Cardiac muscle cell (in vitro differentiated cells and primary cell): ENCODE measurements at places on chromosomes 16 and 17.

DNA sequence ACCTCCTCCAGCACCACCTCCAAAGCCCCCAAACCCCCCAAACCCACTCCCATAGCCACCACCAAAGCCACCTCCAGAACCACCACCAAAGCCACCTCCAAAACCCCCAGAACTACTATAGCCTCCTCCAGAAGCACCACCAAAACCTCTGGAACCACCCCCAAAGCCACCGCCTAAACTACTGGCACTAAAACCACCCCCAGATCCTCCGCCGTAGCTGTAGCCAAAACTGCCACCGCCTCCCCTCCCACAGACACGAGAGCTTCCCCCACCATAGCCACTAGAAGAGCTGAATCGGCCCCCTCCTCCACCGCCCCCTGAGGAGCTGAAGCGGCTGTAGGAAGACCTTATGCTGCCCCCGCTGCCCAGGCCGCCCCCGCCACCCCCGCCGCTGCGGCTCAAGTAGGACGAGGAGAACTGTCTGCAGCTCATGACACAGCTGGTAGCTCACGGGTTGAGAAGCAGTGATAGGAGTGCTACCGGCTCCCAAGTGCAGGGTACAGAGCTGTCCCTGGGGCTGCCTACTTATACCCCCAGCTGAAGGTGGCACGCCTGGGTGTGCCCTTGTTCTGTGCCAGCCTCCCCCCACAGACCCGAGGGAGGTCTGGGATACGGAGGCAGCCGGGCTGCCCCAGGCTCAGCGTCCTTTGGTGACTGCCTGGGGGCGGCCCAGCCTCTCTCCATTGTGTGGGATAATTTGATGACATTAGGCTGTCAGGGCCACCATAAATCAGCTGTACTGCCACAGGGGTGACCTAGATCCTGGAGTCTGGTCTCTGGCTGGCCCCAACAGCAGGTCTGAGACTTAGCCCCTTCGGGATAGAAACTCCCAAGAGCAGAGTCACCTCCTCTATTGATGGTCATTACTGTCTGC lies at the start of gene KRT9:
Gene KRT9, minus strand, starts transcription at position 499 of the 874 bp plus-strand sequence. Its CDS starts 67 bp downstream, at position 432.
- no peak for DNase-seq

GRCh38 chr16:3618769-3619141 lies 7.3 kb upstream of the SLX4 start:
- no peak for DNase-seq

DNA sequence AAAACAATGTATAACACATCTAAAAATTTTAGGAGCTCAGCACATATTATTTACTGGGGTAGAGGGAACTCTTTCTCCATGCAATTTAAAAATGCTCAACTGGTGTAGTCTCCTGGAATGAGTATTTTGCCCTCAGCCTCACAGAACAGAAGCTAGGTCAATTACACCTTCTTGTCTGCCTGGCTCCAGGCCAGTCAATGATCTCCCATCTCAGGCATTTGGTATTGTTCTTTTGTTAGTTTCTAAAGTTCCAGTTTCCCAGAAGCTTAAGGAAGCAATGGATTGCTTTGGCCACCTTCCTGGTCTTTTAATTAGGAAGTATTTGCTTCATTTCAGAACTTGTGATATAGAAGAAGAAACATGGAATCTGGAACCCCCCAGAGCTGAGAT lies 360.3 kb upstream of the ASIC2 start:
- DNase-seq: no peak

DNA sequence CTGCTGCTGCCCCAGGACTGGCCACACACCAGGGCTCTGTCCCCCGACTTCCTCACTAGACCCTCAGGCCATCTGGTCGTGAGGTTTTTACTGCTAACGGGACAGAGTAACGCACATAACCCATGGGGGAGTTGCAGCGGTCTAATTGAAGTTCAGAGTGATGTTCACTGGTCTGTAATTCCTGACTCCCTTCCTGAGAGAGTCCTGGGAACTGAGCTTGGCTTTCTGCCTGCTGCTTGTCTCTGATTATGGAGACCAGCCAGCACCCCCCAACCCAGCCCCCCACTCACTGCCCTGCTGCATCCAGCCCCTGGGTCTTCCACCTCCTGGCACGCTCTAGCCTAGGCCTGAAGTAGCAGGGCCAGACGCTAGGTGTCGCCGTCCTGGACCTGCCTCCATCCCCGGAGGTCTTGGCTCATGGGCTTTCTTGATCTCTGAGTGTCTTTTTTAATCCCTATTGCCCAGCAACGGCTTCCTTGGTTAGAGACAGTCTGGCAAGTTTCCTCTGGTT lies 192.9 kb downstream of the CCDC182 start:
- peak; percentile 77 for DNase-seq

DNA sequence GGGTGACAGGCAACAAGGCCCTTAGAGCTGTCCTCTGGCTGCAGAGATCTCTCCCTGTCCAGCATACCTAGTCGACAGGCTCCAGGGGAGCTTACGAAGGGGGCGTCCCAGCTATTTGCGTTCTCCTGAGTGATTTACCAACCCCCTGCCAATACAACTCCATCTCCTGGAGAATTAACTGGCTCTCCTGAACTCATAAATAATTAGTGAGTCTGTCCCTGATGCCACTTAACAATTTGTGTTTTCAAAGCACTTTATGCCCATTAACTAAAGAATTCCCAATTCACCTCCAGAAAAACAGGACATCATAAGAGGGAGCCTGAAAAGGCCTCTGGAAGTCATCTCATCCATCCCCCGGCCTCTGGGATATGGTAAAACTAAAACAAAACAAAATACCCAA lies 26.7 kb downstream of the SDK2 start:
- no peak for DNase-seq

DNA sequence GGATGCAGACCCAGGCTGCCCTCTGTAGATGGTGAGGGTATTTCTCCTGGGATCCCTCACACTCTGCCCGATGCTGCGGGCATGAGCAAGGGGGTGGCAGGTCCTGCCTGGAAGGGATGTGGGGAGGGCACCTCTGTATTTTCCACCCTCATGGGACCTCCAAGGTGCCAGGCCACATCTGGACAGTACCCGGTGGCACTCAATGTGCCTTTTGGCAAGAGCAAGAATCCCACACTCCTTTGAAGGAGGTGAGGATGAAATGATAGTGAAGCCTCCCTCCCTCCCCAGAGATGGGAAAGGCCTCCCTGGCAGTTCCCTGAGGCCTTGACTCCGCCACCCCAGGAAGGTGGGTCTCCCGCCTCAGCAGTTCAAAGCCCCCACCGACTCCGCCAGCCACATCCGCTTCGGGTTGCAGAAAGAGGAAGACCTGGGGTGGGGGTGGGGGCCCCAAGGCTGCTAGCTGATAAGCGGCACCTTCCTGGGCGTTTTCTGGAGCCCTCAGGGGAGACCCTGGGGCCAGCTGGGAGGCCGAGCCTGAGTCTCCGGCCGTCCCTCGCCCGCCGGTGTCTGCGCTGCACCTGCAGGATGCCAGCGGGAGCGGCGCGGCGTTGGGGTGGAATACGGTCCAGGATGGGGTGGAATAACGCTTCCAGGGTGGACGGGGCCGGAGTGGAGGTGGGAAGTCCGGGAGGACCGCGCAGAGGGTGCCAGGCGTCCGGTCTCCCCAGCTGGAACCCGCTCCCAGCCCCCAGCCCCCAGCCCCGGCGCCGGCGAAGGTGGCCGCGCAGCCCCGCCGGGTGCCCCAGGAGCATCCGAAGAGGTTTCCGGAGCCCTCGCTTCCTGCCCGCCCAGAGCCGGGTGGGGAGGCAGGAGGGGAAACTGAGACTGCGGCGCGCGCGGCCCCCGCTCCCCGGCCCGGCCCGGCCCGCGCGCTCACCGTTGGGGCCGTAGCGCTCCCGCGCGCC lies 718 bp downstream of the ATP2A3 start:
- peak; percentile 21 for DNase-seq

GRCh38 chr17:78284146-78284545 lies 52.7 kb downstream of the TMEM235 start:
- no peak for DNase-seq

GRCh38 chr17:65537845-65538674 lies 23.4 kb downstream of the AXIN2 start:
- no peak for DNase-seq

GRCh38 chr16:3356118-3356517 lies 429 bp downstream of the OR2C1 start:
- no peak for DNase-seq

DNA sequence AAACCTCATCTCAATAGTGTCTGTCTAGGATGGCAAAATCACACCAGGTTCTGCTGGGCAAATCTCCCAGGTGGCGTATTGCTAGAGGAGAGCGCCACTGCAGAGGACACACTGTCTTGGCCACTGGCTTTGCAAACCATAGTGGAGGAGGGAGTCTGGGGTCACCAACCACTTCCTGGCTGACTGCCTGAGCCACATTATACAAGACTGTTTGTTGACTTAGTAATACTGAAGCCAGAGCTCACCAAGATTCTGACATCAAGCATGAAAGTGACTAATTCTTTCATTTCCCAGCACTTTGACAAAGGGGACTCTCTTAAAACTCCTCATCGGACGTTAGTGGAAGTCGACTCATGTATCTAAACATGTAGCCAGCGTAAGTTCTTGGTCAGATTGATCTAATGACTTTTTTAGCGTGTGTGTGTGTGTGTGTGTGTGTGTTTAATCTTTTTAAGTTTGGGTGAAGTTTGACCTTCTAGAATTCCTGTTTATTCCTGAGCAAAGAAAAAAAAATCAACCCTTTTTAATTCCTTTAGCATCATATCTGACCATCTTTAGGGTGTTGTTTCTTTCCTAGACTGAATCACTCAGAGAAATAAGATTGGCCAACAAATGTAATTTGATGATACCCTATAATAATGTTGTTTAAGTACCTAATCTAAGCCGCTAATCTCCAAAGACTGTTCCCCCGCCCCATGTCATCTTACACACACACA lies 13.7 kb downstream of the PITPNC1 start:
- no peak for DNase-seq

- no peak for DNase-seq
Observed at GRCh38 chr17:53724726-53725125, 98.0 kb upstream of the KIF2B start.

- peak; percentile 32 for DNase-seq
Observed at GRCh38 chr16:71479420-71479819, 9.7 kb downstream of the ZNF19 start.

DNA sequence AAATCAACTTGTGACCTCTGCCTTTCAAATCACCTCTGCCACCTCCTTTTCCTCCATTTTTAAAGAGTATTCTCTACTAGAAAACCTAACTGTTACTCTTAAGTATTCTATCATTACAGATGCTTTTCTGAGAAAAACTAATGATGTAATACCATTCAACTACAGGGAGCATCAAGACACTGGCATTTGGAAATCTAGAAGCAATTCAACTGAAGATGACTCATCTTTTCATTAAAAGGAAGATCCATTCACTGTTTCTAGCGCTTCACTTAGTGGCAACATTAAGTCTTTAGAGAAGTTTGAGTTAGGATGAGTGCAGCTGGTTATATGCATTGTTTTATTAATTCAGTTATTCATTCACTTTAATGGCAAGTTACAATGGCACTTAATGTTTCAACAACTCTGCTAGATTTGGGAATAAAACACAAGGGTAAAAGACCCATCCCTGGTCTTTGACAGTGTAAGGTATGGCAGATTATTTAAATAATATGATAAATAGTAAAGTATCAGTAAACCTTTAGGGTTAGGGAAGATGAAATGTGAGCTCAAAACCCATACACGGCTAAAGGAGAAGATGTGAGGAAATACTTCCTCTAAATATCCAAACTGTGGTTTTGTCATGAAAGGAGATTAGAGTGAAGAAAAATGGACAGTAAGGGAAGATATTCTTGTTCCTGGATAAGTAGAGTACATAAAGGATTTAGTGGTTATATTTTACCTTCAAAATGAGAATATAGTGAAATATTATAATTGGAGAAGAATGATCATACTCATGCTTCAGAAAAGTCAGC lies 61.7 kb downstream of the KCNJ2 start:
- DNase-seq: no peak

DNA sequence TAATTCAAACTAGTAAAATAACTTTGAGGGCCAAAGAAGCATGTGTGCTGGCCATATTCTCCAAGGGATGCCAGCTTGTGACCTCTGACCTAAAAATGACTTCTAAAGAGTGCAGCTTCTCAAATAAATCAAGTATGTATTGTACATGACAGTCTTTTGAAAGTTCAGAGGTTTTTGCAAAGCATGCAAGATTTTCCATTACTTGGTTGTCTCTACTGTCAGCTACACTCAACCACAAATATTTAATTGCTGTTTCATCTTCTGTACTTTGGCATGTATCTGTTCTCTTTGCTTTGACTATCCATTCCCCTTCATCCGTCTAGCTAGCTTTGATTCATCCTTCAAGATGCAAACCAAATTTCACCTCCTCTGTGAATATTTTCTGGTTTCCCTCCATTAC lies 121.9 kb upstream of the HS3ST2 start:
- no peak for DNase-seq

- DNase-seq: peak; percentile 81
Observed at GRCh38 chr16:82197540-82198240, 27.7 kb upstream of the MPHOSPH6 start.

GRCh38 chr16:24118126-24118821 lies 137.9 kb upstream of the CACNG3 start:
- no peak for DNase-seq

GRCh38 chr17:67202503-67202902 lies 42.5 kb downstream of the HELZ start:
- no peak for DNase-seq

- no peak for DNase-seq
Observed at GRCh38 chr17:57593739-57594462, 151.2 kb downstream of the CCDC182 start.

DNA sequence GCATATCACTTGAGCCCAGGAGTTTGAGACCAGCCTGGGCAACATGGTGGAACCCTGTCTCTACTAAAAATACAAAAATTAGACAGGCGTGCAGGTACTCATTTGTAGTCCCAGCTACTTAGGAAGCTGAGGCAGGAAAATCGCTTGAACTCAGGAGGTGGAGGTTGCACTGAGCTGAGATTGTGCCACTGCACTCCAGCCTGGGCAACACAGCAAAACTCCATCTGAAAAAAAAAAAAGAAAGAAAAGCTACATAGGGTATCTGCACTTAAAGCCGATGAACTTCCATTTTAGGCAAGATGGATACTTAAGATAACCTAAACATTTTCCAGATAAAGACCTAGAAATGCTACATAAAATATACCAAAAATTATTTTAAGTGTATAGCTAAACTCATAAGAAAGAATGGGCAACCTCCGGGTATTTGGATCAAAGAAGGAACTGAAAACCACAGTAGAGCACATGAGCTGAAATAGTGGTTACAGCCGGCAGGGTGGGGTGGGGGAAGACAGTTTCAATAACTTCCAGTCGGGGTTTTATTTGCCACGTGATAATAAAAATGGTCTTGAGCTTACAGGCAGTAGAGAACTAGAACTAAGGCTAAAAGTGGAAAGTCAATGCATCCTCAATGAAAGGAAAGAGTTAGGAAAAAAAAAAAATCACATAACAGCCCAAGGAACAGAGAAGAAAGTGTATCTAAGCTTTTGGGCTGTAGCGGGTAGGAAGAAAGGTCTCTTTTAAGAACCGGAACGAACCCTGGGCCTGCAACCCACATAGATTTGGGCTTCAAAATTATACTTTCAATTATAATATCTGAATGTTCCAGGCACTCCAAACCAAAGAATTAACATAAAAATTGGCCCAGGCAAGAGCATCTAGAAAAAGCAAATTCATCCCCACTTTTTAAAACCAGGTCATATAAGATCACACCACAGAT lies 53.1 kb downstream of the CFDP1 start:
- no peak for DNase-seq
